Hippocampal formation (tissue), 2 donors: ENCODE measurements at places on chromosomes 3 and 15.

GRCh38 chr3:53083521-53083920 lies 37.6 kb upstream of the SFMBT1 start:
- no peak for DNase-seq

- no peak for DNase-seq
These were observed 28.5 kb downstream of the PLSCR4 start for GRCh38 chr3:146222204-146223046.

DNA sequence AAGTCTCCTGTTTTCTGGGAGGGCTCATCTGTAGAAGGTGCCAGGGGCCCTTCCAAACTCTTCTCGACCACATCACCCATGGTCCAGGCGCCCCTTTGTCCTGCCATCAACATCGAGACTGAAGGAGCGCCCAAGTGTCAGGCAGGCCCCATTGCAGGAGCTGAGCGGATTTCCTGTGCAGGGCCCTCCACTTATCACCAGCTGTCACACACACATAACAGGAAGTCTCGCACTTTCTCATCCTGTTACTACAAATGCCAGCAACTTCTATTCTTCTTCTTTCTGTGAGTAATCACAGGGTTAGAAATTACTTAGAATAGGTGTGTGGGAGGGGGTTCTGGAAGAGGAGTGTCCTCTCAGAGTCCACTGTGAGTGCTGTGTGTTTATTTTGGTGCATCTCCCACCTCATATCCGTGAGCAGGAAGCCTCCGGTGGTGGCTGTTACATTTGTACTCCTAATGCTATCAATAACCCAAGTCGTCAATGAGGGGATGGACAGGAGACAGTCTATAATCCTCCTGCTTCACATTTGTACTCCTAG lies at the start of gene KLHL6:
KLHL6 (minus strand) TSS at position 166 of the 541 bp plus-strand sequence; CDS start at position 113, 53 bp downstream.
- no peak for DNase-seq

GRCh38 chr3:13081603-13082360 lies 8.6 kb upstream of the IQSEC1 start:
- DNase-seq = no peak

- DNase-seq = no peak
These were observed 440.9 kb downstream of the FOXP1 start for GRCh38 chr3:71142441-71143161.

GRCh38 chr3:152865668-152866245 lies 30.8 kb downstream of the P2RY1 start:
- DNase-seq = no peak

DNA sequence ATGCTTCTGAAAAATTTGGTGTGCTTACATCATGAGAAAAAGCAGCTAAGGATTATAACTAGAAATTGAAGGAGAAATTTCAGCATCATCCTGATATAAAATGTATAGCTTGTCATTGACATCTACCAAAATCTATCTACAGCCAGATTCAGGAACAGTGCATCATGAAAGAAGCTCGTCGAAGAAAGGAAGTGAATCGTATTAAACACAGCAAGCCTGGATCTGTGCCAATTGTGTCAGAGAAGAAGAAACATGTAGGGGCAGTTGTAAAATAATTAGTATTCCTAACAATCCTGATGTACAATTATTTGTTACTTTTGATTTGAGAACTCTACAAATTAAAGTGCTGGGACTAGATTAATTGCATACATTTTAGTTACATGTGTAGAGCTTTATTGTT lies 37.2 kb downstream of the AP4E1 start:
- no peak for DNase-seq

GRCh38 chr15:90611157-90611556 lies 81.4 kb downstream of the CRTC3 start:
- DNase-seq = no peak

DNA sequence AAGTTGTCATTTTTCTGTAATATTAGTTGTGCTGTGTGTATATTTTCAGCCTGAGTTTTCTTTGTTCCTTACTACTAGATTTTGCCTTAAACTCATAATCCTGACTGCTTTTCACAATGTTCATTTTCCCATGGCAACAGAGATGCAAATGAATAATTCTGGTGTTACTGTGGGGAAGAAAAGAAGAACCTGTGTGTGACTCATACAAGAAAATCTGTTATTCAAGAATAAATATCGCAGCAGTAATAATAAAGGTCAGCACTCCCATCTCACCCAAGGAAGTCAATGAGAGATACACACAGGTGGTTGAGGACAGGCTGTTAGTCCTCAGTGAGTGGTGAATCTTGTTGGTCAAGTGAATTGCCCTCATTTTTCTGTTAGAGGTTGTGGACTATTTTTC lies 656.6 kb upstream of the NAALADL2 start:
- DNase-seq = peak; percentile 50

DNA sequence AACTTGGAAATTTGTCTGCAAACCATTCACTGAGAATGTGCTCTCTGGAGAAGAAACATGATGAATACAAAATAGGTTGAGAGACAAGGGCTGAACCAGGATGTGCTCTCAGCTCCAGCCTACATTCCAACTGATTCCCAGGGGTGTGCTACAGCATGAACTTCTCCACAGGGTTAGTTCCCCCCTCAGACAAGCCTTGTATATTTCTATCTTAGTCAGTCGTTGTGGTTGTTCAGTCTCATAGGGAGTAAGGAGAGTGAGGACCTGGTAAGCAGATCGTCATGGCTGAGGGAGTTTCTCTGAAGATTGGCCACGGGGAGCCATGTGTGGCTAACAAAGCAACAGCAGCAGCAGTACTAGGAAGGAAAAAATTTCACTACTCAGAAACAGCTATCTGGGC lies 919.7 kb upstream of the CADM2 start:
- no peak for DNase-seq

DNA sequence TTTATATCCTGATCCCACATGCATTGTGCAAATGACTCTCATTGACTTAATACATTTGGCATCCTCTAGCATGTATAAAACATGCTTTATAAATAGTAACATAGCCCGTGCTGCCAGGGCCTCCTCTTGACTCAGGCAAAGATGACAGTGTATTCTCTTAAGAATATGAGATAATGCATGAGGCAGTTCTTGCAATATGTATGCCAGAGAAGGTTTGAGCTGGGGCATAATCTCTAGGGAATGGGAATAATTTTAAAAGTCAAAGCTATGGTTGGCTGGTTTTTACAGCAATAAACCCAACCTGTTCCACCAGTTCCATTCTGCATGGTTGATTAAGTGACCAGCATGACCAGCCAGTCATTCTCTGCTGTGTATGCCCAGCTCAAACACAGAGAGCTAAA lies 179.0 kb upstream of the PFN2 start:
- no peak for DNase-seq

- no peak for DNase-seq
These were observed 32.1 kb downstream of the GRK7 start for GRCh38 chr3:141795276-141795675.

- DNase-seq = no peak
These were observed 116.7 kb downstream of the NR1I2 start for GRCh38 chr3:119898478-119899191.

- DNase-seq = no peak
These were observed 405.1 kb downstream of the ROBO1 start for GRCh38 chr3:79362571-79363270.

DNA sequence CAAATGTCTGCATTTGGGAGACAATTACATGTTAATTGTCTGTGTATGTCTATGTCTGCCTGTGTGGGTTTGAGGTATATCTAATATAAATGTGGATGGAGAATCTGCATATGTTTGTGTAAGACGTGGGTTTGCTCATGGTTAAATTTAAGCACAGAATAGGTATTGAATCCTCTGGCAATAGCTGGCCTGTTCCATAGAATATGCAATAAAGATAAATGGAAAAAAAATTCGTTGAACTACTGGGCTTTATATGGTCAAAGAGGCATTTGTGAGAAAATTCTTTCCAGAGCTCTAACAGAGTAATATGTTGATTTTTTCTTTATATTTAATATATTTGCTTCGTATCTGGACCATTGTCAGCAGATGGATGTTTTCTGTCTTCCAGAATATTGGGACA lies 1.4 kb downstream of the VPS8 start:
- DNase-seq = no peak

DNA sequence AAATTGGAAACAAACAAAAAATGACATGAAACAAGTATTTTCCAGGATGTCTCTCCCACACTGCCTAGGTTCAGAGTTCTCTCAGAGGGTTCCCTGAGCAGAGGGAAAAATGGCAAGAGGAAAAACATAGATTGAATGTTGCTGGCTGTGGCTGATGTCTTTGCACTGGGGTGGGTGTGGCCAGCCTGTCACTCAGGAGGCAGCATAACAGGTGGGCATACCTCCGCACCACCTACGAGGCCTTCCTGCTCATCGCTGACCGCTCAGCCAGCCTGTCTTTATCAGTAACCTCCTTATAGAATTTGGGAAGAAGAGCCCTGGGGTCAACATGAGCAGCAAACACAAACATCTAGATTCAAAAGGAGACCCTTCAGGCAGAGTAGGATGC lies 216.6 kb upstream of the UMPS start:
- no peak for DNase-seq

- DNase-seq = no peak
These were observed 3.8 kb downstream of the TP53BP1 start for GRCh38 chr15:43489191-43489590.

- no peak for DNase-seq
These were observed 38.5 kb upstream of the DUSP7 start for GRCh38 chr3:52094571-52095485.

GRCh38 chr3:47732143-47732542 lies 49.5 kb downstream of the SMARCC1 start:
- DNase-seq = no peak

GRCh38 chr3:45547764-45548680 lies 46.5 kb upstream of the LIMD1 start:
- DNase-seq = no peak

DNA sequence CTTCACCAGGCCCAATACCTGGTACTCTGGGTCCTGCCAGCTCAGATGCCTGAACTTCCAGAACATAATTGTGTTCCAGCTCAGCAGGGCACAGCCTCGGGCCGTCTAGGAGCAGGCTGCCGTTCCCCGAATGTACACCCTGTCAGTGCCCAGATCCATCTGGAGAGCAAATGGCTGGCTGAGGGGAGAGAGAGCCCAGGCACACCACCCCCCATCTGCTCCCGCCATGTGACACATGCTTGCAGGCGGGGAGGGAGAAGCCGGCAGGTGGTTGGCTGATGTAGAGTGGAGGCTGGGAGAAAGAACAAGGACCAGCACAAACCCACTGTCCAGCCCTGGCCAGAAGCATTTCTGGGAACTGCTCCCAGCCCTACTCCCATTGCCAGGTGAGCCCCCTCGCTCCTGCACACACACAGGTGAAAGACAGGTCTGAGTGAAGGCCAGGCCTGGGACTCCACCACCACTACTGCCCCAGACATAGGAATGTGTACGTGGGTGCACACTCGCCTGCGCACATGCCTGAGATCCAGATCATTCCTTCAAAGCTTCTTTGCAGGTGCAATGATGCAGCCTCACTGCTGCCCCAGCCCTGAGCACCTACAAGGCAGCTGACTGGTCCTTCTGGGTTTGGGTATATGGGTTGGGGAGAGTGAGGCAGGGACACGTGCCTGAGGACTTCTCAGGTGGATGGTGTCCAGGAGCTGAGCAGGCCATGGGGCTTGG lies 53.5 kb downstream of the SEMA5B start:
- no peak for DNase-seq

DNA sequence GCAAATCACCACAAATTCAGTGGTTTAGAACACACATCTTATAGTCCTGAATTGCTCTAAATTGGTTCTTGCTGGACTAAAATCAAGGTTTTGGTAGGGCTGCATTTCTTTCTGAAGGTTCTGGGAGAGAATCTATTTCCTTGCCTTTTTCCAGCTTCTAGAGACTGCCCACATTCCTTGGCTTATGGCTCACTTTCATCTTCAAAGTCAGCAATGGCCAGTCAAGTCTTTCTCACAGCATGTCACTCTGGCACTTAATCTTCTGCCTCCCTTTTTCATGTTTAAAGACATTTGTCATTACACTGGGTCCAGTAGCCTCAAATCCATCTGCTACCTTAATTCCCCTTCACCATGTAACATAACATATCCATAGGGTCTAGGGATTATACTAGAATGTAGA lies 149.0 kb downstream of the NEK10 start:
- no peak for DNase-seq

GRCh38 chr3:73280746-73281145 lies 219.3 kb downstream of the EBLN2 start:
- no peak for DNase-seq

DNA sequence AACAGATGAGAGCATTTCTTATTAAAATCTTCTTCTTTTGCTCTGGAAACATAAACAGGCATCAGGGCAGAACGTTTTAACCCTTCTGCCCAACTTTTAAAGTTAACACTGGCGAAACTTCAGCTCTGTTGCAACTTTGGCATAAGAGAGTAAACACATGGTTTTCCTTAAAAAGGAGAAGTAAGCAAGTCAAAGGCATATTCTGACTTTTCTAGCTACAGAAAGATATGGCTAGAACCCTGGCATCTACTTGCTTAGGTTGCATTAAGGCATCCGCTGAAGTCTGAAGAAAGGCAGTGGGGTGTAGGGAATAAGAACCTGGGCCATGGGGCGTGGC lies 13.3 kb upstream of the IL16 start:
- DNase-seq = no peak

DNA sequence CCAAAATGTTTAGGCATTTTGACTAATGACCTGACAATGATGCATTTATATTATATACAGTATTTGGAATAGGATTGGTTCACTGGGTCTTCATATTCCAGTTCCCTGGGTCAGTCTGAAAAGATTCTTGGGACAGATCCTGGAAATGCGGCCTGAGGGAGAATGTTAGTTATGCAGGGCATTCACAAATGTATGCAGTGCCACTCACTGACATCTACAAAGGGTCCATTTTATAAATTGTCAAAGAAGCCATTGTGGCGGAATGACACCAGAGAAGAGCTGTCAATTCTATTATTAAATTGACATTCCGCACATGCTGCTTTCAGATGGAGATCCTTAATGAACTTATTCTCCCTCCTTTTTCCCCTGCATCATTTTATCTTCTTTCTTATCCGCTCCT lies 176.6 kb downstream of the VGLL3 start:
- DNase-seq = peak; percentile 74

- no peak for DNase-seq
These were observed 75.7 kb downstream of the IGF1R start for GRCh38 chr15:98724048-98724447.
